ENCODE measurements at places on chromosomes 4 and X.

GRCh38 chr4:24266951-24267722 lies 317.2 kb downstream of the DHX15 start:
- no peak overlapping the region for H3K27ac ChIP-seq
- H3K36me3 ChIP-seq = no peaks in the 10 kb centered on the region
- H3K4me3 ChIP-seq = no peak overlapping the region
- H3K27me3 ChIP-seq = peaks cover 2% of the 10 kb centered on the region
- no peak for DNase-seq

GRCh38 chr4:188767496-188767895 lies 628.3 kb downstream of the TRIML1 start:
- no peaks in the 10 kb centered on the region for H3K27me3 ChIP-seq
- no peaks in the 10 kb centered on the region for H3K36me3 ChIP-seq
- no peak overlapping the region for H3K27ac ChIP-seq
- DNase-seq = no peak

- H3K36me3 ChIP-seq = no peaks in the 10 kb centered on the region
- H3K27me3 ChIP-seq = no peaks in the 10 kb centered on the region
- no peak for DNase-seq
- no peaks in the 10 kb centered on the region for H3K4me1 ChIP-seq
- no peak overlapping the region for H3K4me3 ChIP-seq
Observed at GRCh38 chrX:106178826-106179225, 10.7 kb downstream of the PWWP3B start.

DNA sequence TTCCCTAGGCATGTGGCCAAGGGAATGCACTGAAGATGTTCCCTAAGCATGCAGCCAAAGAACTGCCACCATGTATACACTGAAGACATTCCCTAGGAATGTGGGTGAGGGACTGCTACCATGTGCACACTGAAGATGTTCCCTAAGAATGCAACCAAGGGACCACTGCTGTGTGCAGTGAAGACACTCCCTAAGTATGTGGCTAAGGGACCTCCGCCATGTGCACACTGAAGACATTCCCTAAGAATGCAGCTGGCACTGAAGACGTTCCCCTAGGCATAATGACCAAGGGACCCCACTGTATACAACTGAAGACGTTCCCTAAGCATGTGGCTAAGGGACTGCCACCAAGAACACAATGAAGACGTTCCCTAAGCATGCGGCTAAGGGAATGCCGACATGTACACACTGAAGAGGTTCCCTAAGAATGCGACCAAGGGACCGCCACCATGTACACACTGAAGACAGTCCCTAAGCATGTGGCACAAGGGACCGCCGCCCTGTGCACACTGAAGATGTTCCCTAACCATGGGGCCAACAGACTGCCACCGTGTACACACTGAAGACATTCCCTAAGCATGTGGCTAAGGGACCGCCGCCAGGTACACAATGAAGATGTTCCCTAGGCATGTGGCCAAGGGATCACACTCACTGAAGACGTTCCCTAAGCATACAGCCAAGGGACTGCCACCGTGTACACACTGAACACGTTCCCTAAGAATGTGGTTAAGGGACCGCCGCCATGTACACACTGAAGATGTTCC lies 25.6 kb downstream of the DHRSX start:
- no peaks in the 10 kb centered on the region for H3K27me3 ChIP-seq
- H3K4me1 ChIP-seq = peaks cover 4% of the 10 kb centered on the region
- no peak overlapping the region for H3K27ac ChIP-seq
- peaks cover 6% of the 10 kb centered on the region for H3K36me3 ChIP-seq
- H3K4me3 ChIP-seq = no peak overlapping the region
- DNase-seq = no peak

GRCh38 chr4:35250761-35251160 lies 993.6 kb downstream of the ARAP2 start:
- no peaks in the 10 kb centered on the region for H3K36me3 ChIP-seq
- no peak overlapping the region for H3K27ac ChIP-seq
- H3K4me1 ChIP-seq = no peaks in the 10 kb centered on the region
- no peaks in the 10 kb centered on the region for H3K27me3 ChIP-seq
- DNase-seq = no peak
